ENCODE measurements at places on chromosomes 2 and 18. TPM values are rescaled to one million over a fixed set of nuclear protein-coding genes. Genes with fewer than 3 reads are reported as not detected.

- DNase-seq, result no peak
Measured at GRCh38 chr2:96291751-96292150, 13.6 kb downstream of the SNRNP200 start.

DNA sequence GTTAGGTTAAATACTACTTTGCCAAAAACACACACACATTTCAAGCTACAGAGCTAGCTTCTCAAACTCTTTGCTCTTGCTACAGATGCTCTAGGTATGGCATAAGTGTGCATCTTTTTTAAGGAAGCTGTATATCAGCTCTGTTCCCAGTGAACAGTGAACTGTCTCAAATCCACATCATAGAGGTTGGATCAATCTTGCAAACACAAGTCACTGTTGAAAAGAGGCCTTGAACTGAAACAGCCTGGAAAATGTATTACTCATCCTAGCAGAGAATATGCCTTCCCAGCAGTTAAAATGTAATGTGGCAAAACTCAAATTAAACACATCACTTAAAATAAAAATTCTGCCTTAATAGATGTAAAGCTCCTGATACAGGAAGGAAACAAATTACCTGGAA lies 151.8 kb downstream of the WDPCP start:
- no peak for DNase-seq

- DNase-seq, result no peak
Measured at GRCh38 chr18:58590839-58591238, 38.1 kb downstream of the ALPK2 start.

The CRYBA2 gene
- total RNA-seq, result not detected

The SLC5A7 gene
- not detected for total RNA-seq

Data from fibroblast of the aortic adventitia (primary cell).